Bladder microvascular endothelial cell (primary cell): ENCODE measurements at places on chromosomes 1 and 21. TPM values are rescaled to one million over a fixed set of nuclear protein-coding genes. Genes with fewer than 3 reads are reported as not detected.

Gene EVA1C
- 13.1 and 33.5 TPM in 2 replicates for total RNA-seq

Gene CELA3B
- not detected in 2 replicates for total RNA-seq

Gene ATF3
- total RNA-seq: 2.6 and 21.5 TPM in 2 replicates

Gene OR2T35
- not detected in 2 replicates for total RNA-seq

Gene FCAMR
- not detected in 2 replicates for total RNA-seq

Gene DBT
- total RNA-seq: 2.3 and 7.2 TPM in 2 replicates

Gene ACKR1
- total RNA-seq: not detected in 2 replicates
